Esophagus mucosa (tissue), 1 donor: ENCODE measurements at places on chromosomes 12 and 14.
A peak's percentile ranks its signal among the peaks of the same experiment; 100 is the strongest.

- ATAC-seq, result no peak
Measured at GRCh38 chr14:92430686-92431085, 82.9 kb upstream of the RIN3 start.

- ATAC-seq, result peak; percentile 70
Measured at GRCh38 chr14:60222820-60223219, 26.2 kb upstream of the PPM1A start.

- ATAC-seq, result no peak
Measured at GRCh38 chr14:56794557-56795283, 15.6 kb downstream of the OTX2 start.

DNA sequence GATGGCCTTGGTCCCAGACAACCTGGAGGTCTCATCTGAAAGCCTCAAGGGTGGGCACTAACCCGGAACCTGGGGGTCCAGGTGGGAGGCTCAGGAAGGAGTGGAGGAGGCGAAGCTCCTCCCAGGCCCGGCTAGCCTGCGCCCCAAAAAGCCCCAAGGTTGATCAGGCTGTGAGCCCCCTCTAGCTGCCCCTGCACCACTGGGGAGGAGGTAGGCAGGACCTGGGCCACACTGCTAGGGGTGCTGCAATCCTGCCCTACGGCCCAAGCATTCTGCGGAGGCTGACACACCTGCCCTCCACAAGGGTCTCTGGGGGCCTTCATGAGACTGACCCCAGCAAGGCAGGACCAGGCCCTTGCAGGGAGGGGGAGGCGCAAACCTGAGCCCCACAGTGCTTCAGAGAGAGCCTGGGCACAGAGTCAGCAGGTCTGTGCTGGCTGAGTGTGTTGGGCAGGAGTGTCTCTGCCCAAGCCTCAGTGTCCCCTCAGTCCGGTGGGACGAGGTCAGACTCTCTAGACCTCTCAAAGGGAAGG lies 51.9 kb downstream of the CCDC85C start:
- ATAC-seq, result no peak

- no peak for ATAC-seq
Measured at GRCh38 chr12:131415781-131416180, 295.1 kb upstream of the SFSWAP start.

- ATAC-seq, result no peak
Measured at GRCh38 chr12:86917121-86917520, 660.9 kb upstream of the MGAT4C start.

GRCh38 chr12:124520265-124520701 lies 47.1 kb downstream of the NCOR2 start:
- no peak for ATAC-seq

DNA sequence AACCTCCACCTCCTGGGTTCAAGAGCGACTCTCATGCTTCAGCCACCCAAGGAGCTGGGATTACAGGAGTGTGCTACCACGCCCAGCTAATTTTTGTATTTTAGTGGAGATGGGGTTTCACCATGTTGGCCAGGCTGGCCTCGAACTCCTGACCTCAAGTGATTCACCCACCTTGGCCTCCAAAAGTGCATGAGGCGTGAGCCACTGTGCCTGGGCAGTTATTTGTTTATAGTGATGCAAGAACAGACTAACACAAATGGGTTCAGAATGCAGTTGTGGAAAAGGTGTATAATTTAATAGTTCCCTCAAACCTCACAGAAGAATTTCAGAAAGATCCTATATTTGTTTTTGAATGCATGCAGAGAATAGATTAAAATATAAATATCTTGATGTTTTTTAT lies 447.1 kb downstream of the ZFP36L1 start:
- no peak for ATAC-seq

- ATAC-seq, result no peak
Measured at GRCh38 chr12:132239796-132240668, 89.4 kb downstream of the GALNT9 start.

DNA sequence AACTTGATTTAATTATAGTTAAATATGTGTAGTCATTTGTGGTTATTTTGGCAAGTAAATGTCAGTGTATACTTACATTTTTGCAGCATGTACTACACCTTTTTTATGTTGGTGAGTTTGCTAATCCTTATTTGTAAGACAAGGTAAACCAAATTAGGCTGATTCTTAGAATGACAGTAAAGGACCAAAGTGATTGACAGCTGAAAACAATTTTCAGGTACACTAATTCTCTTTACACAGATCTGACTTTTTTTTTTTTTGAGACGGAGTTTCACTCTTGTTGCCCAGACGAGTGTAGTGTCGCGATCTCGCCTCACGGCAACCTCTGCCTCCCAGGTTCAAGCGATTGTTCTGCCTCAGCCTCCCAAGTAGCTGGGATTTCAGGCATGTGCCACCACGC lies 8.4 kb downstream of the SLC25A3 start:
- no peak for ATAC-seq

DNA sequence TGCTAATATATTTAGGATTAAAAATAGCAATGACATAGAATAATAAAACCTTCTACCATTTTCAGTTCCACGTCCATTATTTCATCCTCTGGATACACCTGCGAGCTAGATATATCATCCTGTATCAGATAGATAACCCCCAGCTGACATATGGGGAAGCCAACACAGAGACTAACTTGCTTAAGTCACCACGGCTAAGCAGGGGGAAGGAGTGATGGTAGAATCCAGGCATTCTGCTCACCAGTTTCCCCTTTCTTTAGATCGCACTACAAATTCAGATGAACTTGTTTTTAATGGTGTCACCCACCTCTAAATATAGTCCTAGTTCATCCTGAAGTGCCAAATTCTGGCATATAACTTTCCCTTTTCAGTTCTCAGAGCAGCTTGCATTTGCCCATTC lies 110.1 kb downstream of the TXNDC16 start:
- ATAC-seq, result no peak

- peak; percentile 17 for ATAC-seq
Measured at GRCh38 chr12:94263011-94263811, 114.8 kb downstream of the PLXNC1 start.

- no peak for ATAC-seq
Measured at GRCh38 chr14:100275214-100275613, 31.0 kb downstream of the SLC25A29 start.

GRCh38 chr14:54606178-54606577 lies 39.2 kb downstream of the SAMD4A start:
- no peak for ATAC-seq

GRCh38 chr12:2687058-2687457 lies 107.7 kb upstream of the FKBP4 start:
- ATAC-seq, result no peak

DNA sequence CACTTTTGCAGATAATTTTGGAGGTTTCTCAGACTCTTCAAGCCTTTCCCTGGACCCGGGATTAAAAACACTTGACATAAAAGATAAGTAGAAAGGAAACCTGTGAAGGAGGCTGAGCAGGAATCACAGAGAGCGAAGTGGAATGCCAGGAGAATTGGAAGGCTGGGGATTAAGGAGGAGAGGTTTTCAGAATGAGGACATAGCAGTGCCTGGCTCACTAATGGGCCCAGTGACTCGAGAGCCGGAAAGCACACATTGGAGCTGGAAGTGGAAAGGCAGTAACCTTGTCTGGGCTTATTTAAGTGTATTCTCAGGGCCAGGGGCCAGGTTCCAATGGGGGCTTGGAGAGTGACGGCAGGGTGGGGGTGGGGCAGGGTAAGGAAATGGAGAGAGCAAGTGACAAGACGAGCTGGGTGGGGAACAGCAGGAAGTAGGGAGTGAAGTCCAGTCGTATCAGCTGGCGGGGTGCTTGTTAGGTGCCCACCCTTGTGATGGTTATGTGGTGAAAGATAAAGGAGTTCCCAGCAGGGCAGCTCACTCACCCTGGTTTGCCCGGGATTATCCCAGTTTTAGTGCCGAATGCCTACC lies 13.1 kb downstream of the EVL start:
- no peak for ATAC-seq

- no peak for ATAC-seq
Measured at GRCh38 chr12:71702590-71702989, 16.7 kb downstream of the TMEM19 start.

- no peak for ATAC-seq
Measured at GRCh38 chr14:105136401-105137322, 31.9 kb downstream of the JAG2 start.
